ENCODE measurements at places on chromosomes 1 and 21.

DNA sequence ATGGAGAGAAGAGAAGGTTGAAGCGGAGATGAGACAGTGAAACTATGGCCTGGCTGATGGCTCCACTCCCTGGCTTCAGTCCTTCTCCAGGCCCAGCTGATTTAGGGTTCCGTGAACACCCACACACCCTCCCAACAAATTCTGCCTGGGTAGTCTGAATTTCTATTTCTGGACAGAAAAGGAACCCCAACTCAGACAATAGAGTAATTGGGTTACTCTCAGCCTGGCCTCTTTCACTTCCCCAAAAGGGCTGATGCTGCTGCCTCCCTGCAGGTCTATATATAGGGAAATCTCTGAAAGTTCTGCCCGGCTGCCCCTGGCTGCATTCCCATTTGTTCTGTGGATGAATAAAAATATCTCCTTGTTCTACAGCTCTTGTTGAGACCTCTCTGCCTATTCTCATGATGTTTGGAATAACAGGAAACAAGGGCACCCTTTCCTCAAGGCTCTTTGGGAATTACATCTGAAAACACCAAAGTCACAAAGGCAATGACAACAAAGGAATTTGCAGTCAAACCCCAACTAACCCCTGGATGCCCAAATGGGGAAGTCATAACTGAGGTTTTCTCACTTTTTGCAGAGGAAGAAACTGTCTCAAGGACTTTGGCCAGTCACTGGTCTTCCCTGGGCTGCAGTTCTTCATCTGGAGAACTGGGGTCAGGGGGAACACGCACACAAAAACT lies 11.4 kb upstream of the ZSCAN20 start:
- no peak for DNase-seq

GRCh38 chr1:200253774-200254495 lies 155.9 kb downstream of the ZNF281 start:
- DNase-seq, result no peak

- DNase-seq, result no peak
Observed at GRCh38 chr1:70038025-70038424, 167.4 kb downstream of the LRRC40 start.

GRCh38 chr21:46108827-46109312 lies 11.0 kb downstream of the COL6A2 start:
- no peak for DNase-seq

DNA sequence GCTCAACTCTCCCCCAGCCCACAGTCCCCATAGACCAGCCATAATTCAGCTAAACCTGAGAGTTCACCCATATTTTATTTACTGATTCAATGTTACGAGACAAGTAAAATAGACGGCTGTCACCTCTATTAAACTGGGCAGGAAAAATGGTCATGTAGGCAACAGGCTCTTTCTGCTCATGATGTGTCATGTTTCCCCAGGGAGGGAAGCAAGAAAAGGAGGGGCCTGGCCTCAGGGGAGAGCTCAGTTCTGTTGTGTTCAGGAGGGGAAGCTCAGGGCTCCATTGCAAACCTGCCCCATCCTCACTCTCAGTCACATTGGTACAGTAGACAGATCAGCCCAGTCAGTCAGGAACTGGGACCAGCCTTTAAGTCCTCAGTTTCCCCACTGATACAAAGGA lies 12.8 kb downstream of the GRIK3 start:
- DNase-seq, result no peak

DNA sequence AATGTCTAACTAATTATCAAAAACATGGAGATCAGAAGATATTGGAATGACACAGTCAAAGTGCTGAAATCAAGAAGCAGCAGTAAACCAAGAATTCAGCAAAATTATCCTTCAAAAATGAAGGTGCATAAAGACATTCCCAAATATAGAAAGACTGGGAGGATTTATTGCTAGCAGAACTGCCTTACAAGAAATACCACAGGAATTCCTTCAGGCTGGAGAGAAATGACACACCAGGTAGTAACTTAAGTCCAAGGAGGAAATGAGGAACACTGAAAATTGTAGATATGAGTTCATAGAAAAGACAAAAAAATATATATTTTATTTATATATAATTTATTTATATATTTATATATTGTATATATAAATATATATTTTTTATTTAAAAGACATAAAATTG lies 217.2 kb downstream of the RPS6KC1 start:
- DNase-seq, result no peak

- no peak for DNase-seq
Observed at GRCh38 chr1:187074445-187075048, 245.8 kb downstream of the PLA2G4A start.

DNA sequence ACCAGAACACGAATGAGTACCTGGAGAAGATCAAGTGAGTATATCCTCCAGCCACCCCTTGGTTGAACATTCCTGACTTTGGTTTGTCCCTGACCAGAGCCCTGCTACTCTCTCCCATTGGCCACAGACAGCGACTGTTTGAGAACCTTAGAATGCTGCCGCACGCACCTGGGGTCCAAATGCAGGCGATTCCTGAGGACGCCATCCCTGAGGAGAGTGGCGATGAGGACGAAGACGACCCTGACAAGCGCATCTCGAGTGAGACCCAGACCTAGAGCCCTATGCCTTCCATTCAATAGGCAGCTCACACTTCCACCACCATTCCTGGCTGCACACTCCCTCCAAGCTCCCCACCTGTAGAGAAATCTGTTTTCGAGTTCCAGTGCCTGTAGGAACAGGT lies 4.5 kb downstream of the MARCKSL1 start:
- DNase-seq, result no peak

GRCh38 chr1:39142401-39143060 lies 62.0 kb upstream of the MACF1 start:
- no peak for DNase-seq

- DNase-seq, result no peak
Observed at GRCh38 chr1:110672001-110672752, 2.6 kb downstream of the KCNA3 start.

DNA sequence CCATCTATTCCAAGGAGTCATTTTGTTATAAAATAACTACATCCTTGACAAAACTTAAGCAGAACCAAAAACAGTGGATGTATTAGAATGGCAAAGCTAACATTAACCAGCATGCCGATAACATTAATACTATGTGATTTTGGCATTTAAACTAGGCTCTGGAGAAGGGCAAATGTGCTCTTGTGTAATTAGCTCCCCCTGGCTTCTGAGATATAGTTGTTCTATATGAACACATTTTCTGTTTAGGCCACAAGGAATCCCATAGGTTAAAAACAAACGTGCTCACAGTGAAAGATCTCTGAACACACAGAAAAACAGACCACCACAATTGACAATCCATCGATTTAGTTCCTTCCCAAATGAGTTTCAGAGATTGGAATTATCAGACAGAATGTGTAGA lies 57.4 kb upstream of the TARS2 start:
- DNase-seq, result no peak

GRCh38 chr1:4868521-4868920 lies 214.1 kb downstream of the AJAP1 start:
- DNase-seq, result no peak

- no peak for DNase-seq
Observed at GRCh38 chr1:172145231-172145651, 275.2 kb upstream of the C1orf105 start.

GRCh38 chr1:182304218-182304617 lies 87.4 kb downstream of the GLUL start:
- DNase-seq, result no peak

- no peak for DNase-seq
Observed at GRCh38 chr21:35943752-35944151, 116.6 kb downstream of the SETD4 start.

GRCh38 chr1:235714205-235714897 lies 64.8 kb upstream of the GNG4 start:
- no peak for DNase-seq

DNA sequence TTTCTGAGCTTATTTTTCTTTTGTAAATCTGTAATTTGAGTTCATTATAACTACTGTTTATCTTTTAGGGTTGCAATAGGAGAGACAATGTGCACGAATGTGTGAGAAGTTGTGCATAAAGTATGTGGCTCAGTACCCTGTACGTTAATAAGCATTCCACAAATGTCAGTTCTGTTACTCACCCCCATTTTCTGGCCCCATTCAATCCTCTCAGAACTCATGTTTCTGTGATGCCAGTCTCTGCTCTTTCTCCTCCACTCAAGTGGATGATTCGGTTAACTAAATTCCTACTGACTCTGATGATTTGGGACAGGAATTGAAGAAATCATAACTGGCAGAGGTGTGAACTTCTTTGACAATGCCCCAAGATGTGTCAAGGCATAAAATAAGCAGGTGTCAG lies 10.2 kb upstream of the DMRTB1 start:
- DNase-seq, result no peak

- no peak for DNase-seq
Observed at GRCh38 chr1:219587401-219587800, 25.5 kb downstream of the ZC3H11B start.

GRCh38 chr1:54391450-54392209 lies 14.6 kb downstream of the SSBP3 start:
- DNase-seq, result no peak

DNA sequence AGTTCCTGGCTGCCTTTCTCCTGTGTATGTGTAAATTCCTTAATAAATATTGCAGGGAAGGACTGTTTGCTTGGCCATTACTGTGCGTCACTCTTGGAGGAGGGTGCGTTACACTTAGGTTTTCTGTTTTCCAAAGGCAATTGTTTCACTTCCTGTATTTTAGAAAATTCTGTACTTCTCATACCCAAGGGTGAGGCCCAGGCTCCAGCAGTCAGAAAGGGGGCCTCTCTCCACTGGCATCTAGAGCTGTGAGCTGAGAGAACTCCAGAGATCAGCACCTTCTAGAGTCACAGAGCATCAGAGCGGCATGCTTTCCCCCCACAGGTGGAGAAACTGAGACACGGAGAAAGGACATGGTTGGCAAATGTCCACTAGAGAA lies 27.0 kb upstream of the ZFP69B start:
- DNase-seq, result no peak

- no peak for DNase-seq
Observed at GRCh38 chr21:33433425-33434114, 30.4 kb downstream of the IFNGR2 start.

DNA sequence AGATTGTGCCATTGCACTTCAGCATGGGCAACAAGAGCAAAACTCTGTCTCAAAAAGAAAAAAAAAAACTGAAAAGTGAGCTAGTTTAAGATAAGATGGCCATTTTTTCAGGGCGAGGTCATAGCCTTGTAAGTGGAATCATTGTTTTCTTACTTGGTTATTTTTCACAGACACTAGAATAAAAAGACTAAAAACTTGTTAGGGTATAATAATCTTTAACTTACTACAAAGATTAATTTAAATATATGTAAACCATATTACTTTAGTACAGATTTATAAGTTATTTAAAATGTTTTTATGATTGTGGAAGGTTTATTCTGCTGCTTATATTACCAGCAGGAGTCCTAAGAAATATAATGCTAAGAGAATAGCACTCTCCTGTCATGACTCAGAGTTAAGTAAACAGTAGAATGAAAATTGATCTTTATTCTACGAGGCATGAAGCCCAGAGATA lies 23.5 kb downstream of the ANGPTL1 start:
- no peak for DNase-seq

GRCh38 chr1:175127565-175127964 lies 59.9 kb downstream of the TNN start:
- no peak for DNase-seq

DNA sequence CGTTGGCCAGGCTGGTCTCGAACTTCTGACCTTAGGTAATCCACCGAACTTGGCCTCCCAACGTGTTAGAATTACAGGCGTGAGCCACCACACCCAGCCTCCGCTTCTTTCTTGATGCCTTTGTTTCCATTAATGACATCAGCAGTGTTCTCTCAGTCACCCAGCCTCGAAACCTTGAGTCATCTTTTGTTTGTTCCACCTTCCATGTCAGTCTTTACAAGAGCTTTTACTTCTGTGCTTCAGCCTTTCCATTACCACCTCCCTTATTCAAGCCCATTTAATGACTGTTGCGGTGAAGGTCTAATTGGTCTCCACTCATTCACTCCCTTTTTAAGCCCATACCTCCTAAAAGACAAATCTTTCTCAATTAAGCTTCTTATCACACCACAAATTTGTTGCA lies 146.6 kb upstream of the ADGRL2 start:
- DNase-seq, result no peak

GRCh38 chr1:68675336-68675735 lies 178.5 kb upstream of the DEPDC1 start:
- DNase-seq, result no peak
